Glomerular endothelial cell (primary cell): ENCODE measurements at places on chromosomes 7 and 10. TPM values are rescaled to one million over a fixed set of nuclear protein-coding genes. Genes with fewer than 3 reads are reported as not detected.

DNA sequence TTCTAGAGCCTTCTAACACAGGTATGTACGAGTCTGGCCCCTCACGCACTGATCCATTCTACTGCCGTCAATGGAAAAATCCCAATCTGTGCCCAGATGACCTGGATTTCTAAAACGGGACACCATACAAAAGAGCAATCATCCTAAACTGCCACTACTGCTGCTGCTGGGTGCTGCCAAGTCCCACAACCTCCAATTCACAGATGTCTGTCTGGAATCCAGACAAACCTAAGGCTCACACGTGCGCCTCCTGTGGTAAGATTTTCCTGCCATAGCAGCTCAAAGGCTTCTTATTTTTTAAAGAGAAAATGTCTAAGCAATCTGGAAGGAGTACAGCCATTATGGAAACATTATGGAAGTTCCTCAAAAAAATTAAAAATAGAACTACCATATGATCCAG lies 40.9 kb downstream of the JCAD start:
- DNase-seq, result no peak

DNA sequence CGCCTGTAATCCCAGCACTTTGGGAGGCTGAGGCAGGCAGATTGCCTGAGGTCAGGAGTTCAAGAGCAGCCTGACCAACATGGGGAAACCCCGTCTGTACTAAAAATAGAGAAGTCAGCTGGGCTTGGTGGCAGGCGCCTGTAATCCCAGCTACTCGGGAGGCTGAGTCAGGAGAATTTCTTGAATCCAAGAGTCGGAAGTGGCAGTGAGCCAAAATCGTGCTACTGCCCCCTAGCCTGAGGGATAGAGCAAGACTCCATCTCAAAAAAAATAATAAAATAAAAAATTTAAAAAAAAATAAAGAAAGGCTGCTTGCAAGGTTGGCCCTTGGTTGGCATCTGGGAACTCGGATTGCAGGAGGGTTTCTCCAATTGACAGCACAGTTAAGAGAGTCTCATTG lies 221.6 kb downstream of the DGKI start:
- DNase-seq, result no peak

- no peak for DNase-seq
Observed at GRCh38 chr10:17171141-17171641, 30.3 kb downstream of the TRDMT1 start.

CALCR gene
- total RNA-seq, result not detected in 2 replicates

PFKFB3 gene
- 46.0 and 49.9 TPM in 2 replicates for total RNA-seq

DNA sequence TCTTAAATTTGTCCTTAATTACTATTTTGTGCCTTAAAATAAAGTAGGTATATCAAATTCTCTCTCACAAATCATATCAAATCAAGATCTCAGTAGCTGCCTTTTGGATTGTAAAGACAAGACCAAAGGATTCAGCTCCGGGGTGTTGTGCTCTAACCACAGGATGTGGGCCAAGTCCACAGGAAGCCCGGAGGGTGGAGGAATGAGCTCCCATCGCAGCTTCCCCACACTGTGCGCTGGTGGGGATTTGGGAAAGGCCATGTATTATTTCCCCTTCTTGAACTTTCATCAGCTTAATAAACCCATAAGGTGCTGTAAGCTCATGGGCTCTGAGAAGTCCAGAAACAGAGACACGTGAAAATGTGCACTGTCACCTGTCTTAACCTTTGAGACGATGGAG lies 241.6 kb upstream of the TCERG1L start:
- no peak for DNase-seq
